ENCODE measurements at places on chromosomes 2 and 18.

DNA sequence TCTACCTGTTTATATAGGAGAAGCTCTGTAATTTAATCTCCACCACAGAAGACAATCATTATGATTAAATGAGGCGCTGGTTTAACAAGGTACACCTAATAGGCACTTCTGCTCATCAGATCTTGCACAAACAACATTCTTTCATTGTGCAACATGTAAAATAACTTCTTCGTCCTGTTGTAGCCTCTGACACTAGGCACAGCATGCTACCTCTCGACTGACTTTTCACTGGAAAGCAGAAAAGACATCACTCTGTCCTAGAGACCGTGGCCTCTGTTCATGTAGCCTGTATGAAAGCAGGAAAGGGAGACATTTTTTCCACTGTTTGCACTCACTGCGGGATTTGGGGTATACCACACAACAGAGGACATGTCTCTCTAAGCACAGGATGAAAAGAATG is 316.5 kb downstream of the IRS1 start:
- DNase-seq = no peak

DNA sequence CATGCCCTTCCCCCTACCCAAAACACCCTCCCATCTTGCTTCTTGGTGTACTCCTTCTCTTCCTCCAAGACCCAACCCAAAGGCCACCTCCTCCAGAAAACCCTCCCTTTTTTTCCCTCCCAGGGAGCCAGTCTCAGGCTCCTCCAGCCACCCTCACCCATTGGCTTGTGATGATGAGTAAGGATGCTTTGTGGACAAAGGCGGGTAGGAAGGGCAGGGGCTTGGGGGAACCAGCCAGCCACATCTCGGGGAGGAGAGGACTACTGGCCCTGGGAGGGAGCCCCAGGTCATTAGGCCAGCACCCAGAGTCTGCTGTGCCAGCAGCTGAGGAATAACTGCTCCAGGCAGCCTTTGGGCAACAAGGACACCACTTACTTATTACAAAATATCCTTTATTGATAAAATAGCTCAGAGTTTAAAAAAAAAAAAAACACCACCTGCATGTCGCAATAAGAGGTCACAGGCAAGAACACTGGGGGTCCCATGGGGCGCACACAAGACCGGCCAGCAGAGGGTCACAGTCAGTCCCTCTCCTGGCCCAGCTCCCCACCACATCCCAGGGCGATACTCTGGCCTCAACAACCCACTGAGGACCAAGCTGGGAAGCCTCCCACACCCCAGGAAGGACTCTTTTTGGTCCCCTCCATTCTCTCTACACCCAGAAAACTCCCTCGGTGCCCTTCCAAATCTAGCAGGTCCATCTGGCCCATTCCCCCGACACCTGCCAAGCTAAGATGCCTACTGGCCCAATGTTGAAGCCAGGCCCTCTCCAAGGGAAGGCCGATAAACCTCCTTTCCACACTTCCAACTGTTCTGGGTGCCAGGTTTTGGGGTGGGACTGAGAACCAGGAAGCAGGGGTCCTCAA is 3.6 kb downstream of the ADRA2B start:
- no peak for DNase-seq

DNA sequence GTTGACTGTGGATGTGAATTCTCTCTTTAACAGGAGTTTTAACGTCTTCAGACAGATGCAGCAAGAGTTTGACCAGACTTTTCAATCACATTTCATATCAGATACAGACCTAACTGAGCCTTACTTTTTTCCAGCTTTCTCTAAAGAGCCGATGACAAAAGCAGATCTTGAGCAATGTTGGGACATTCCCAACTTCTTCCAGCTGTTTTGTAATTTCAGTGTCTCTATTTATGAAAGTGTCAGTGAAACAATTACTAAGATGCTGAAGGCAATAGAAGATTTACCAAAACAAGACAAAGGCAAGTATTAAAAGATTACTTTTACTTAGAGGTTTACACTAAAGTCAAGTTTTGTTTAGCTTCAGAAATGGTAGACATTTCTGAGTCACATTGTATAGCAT is 30.2 kb upstream of the TYMS start:
- DNase-seq = no peak

- DNase-seq = no peak
Observed at GRCh38 chr18:64810354-64810753, 661.5 kb upstream of the LINC00305 start.

GRCh38 chr2:219592736-219593135 is 4.9 kb upstream of the STK11IP start:
- DNase-seq = no peak

- DNase-seq = no peak
Observed at GRCh38 chr2:190217616-190218015, 102.0 kb downstream of the HIBCH start.

- no peak for DNase-seq
Observed at GRCh38 chr2:54614819-54615218, 108.6 kb upstream of the EML6 start.

DNA sequence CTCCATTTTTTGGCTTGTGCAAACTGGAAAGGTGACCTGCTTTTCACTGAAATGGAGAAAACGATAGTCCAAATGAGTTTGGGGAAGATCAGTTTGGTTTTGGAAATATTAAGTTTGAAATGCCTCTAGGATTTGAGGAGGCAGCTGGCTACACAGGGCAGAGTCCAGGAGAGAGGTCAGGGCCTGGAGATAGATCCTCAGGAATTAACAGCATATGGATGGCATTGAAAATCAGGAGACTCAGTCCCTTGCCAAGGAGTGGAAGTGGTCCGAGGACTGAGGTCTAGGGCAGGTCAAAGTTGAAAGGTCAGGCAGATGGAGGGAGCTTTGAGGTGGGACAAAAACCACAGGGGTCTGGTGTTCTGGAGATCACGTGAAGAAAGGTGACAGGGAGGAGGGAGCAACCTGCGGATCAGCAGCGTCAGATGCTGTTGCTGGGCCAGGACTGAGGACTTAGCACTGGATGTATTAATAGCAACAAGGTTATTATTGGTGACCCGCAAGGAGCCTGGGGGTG is 83.7 kb downstream of the EIF2AK3 start:
- no peak for DNase-seq

GRCh38 chr2:71004857-71005256 is 10.2 kb upstream of the TEX261 start:
- no peak for DNase-seq

GRCh38 chr2:33498291-33498956 is 22.0 kb downstream of the RASGRP3 start:
- DNase-seq = no peak

- DNase-seq = no peak
Observed at GRCh38 chr2:163888591-163888990, 152.8 kb upstream of the FIGN start.

GRCh38 chr2:206305523-206306245 is 31.2 kb downstream of the ZDBF2 start:
- no peak for DNase-seq

- no peak for DNase-seq
Observed at GRCh38 chr2:164794016-164794415, 47.6 kb downstream of the COBLL1 start.

GRCh38 chr2:15733867-15734673 is 142.4 kb downstream of the DDX1 start:
- DNase-seq = no peak

DNA sequence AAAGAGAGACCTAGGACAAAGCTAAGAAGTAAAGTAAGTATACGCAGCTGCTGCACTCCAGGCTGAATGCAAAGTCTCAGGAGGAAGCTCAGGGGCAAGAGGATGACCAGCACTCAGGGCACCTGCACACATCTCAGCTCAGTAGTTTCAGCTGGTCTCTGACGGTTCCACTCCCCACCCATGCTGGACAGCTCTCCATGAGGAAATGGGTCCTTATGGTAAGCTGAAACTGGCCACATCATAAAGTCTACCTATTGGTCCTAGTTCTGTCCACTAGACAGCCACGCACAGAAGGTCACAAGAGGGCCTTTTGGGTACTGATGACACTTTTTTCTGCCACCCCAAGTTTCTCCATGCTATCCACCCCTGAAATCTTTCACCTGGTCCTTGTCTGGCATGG is 215.3 kb downstream of the TTC32 start:
- no peak for DNase-seq

GRCh38 chr2:176647325-176648165 is 378.3 kb downstream of the MTX2 start:
- DNase-seq = no peak

DNA sequence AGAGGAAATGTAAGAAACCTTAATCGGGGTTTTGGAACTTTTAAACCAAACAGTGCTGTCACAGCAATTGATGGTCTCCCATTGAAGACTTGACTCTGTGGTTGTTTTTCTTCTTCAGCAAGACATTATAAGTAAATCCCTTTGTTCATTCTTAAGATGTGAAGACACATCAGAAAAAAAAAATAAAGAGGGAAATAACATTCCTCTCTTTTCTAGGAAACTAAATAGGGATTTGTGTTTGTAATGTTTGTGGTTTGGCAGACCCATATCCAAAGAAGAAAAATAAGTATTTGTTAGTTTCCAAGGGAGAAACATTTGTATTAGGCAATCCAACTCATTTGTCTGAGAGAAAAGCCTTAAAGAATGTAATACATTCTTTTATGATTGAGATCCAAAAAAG is 359.9 kb downstream of the DSC3 start:
- no peak for DNase-seq

- no peak for DNase-seq
Observed at GRCh38 chr2:119259296-119259860, 35.7 kb downstream of the STEAP3 start.

- no peak for DNase-seq
Observed at GRCh38 chr2:47354848-47355204, 48.1 kb upstream of the MSH2 start.

DNA sequence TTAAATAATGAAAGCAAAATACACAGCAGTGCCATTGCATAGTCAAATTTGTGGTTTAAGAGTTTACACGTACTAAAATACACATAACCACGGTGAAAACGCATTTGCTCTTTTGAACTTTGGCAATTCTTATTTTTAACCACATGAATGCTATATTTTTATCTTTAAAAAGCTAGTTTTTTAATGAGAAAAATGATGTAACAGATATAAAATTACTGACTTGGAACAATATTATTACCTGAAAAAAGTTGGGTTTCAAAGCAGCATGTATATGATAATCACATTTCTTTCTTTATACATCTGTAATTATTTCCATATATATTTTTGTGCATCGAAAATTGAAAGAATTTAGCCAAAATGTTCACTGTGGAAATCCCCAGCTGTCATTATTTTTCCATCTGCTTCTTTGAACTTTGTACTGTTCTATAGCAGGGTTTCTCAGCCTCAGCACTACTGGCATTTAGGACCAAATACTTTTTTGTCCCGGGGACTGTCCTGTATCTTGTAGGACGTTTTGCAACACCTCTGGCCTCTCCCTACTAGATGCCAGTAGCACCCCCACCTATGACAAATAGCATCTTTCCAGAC is 75.9 kb upstream of the CAB39 start:
- DNase-seq = no peak

GRCh38 chr18:7901657-7902056 is 334.5 kb downstream of the PTPRM start:
- no peak for DNase-seq

DNA sequence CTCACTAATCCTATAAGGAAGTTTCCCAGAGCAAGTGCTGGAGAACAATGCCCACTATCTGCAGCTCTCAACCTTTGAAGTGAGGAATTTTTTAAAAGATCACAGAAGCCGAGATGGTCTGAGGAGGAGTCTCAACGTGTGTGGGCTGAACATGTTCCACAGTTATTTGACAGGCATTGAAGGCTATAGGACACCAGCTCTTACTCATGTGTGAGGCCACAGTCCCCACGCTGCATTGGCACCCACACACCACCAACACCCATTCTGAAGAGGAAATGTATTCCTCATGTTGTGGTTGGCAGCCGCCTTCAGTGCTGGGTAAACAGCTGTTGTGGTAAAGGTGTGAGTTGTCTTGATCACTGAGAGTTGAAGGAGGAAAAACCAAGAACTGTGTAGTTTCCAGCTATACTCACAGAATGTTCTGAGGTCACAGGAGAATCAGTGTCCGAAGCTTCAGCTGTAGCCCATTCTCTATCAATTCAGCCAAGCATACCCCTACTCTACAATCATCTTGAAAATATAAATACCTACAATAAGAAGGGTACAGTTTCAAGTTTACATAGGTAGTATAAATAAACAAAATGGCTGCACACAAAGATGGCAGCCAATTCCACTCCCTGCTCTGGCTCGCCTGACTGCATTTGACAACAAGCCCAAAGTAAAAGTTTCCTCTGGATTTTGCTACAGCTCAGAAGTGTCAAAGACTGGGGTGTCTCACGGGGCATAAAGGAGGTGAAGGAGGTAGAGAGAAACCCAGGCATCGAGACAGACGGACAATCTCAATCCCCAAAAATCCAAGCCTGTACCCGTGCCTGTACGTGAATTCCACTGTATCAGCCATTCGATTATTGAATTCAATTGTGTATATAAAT is 12.1 kb downstream of the CD226 start:
- peak; percentile 82 for DNase-seq

- no peak for DNase-seq
Observed at GRCh38 chr18:48637081-48637990, 98.5 kb downstream of the CTIF start.

- DNase-seq = no peak
Observed at GRCh38 chr2:160062292-160063005, at the start of gene PLA2R1. PLA2R1 (minus strand) TSS chr2:160062615; CDS start chr2:160062403, 212 bp downstream.

Data from DND-41 (cell line).